ENCODE measurements at places on chromosomes 3 and 15.
A peak's percentile ranks its signal among the peaks of the same experiment; 100 is the strongest.

GRCh38 chr3:30504939-30505338 lies 101.5 kb upstream of the TGFBR2 start:
- no peak for DNase-seq

DNA sequence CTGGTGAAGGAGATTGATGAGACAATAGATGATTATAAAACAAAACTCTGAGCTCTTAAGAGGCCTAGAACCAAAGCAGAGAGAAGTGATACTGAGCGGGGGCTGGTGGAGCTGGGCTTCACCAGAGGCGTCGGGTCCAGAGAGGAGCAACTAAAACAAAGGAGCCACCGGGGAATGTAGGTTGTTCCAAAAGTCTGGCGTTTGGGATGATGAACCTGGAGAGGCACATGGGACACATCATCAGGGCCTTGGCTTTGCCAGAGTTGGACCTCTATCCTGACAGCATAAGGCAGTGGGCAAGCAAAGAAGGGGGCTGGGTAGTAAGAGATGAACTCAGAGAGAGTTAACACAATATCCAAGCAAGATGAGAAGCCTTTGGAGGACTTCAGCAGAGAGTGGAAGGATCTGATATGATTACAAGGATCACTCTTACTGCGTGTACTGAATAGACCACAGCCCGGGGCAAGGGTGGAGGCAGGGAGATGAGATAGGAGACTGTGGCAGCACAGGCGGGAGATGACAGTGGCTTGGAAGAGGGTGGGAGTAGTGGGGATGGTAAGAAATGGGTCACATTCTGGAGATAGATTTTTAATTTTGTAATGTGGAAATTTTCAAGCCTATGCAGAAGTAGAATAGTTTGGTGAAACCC lies 36.0 kb upstream of the RASA2 start:
- DNase-seq: no peak

GRCh38 chr15:80967451-80967850 lies 22.2 kb downstream of the MESD start:
- DNase-seq: no peak

DNA sequence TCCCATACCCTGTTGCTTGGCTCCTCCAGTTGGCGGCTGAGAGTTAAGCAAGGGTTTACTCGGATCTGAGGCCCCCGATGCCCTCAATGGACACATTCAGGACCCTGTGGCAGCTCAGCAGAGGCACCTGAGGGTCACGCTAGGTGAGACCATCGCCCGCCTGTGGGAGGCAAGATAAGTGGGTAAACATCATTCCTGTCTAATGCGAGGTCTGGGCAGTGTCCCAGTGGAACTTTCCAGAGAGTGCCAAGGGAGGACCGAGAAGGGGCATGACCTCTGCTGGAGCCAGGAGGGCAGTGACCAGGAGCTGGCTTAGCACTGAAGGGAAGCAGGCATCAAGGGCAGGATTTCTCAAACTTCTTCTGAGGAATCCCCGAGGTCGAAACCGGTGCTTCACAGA lies 65.4 kb upstream of the SEC61A1 start:
- DNase-seq: no peak

DNA sequence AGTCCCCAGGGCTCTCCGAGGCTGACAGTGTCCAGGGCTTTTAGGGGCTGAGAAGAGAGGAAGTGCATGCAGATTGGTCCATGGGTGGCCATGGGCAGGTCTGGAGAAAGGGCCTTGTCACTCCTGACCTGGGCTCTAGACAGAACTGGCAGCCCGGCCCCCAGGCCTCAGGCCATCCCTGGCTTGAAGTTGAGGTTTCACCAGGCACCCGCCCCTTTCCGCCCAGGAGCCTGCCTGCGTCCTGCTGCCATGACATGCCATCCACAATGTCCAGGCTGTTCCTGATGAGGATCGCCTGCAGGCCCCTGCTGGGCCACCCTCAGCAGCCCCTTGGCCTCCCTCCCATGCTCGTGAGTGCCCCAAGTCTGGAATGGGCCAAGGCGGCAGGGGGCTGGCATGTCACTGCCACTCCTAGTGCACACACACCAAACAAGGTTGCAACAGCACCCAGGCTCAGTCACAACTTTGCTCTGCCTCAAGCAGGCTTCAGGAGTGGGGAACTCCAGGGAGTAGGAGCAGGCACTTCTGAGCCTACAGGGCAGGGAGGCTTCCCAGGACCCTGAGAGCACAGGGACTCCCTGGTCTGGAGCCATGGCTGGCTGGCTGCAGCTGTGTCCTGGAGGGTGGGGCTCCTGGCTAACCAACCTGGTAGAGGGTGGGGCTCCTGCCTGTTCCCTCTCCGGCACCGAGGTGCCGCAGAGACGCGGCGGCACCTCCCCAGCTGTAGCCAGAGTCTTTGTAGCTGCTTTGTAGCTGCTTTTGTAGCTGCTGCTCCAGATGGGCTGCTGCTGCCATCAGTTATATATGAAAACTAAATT lies 1457.1 kb upstream of the GBE1 start:
- DNase-seq: no peak

DNA sequence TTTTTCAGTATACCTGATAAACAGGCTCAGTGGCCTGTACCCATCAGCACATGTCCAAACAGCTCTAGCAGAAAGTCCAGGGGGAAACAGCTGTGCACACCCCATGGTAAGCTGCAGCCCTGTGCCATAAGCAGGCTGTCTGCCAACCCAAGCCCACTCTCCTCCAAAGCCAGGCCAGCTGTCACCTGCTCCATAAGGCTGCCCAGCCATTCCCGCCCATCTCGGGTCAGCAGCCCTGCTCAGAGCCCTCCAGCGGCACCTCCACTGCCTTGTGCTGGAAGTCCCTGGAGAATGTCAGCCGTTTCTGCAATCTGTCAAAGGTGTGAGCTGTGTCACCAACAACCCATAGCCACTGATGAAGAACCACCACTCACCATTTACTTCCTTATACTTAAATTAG lies 82.0 kb downstream of the NTRK3 start:
- DNase-seq: no peak

- no peak for DNase-seq
Measured at GRCh38 chr3:126986001-126986400, 3.1 kb downstream of the PLXNA1 start.

DNA sequence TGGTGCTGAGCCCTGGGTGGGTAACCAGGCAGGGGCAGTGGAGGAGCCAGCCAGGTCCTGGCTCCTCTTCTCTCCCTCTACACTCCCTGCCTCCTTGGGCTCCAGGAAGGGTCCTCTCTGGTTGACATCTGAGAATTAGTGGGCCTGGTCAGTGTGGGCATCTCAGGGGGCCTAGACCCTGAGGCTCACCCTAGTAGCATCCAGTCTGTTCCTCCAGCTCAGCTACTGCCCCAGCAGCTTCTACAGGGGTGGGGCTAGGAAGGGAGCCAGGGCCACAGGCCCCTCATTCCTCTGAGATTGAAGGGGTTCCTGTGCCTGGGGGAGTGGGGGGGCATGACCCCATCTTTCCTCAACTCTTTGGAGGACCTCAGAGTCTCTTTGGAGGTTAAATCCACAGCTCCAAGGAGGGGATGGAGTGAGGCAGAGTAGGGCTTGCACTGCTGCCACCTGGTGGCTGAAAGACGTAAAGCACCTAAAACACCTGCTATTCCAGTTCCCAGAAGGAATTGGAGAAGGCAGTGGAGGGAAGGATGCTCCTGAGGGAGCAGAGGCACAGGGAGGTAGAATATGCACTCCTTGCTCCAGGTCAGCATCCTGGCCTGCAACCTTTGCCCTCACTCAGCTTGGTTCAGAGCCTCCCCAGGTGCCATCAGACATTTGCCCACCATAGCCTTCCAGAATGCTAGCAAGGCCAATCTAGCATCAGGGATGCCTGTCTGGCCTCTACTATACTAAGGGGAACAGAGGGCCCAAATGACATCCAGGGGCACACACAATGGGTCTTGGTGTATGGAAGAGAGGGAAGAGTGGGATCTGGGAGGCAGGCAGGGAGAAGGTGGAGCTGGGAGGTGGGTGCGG lies 25.1 kb downstream of the C3orf18 start:
- peak; percentile 28 for DNase-seq

DNA sequence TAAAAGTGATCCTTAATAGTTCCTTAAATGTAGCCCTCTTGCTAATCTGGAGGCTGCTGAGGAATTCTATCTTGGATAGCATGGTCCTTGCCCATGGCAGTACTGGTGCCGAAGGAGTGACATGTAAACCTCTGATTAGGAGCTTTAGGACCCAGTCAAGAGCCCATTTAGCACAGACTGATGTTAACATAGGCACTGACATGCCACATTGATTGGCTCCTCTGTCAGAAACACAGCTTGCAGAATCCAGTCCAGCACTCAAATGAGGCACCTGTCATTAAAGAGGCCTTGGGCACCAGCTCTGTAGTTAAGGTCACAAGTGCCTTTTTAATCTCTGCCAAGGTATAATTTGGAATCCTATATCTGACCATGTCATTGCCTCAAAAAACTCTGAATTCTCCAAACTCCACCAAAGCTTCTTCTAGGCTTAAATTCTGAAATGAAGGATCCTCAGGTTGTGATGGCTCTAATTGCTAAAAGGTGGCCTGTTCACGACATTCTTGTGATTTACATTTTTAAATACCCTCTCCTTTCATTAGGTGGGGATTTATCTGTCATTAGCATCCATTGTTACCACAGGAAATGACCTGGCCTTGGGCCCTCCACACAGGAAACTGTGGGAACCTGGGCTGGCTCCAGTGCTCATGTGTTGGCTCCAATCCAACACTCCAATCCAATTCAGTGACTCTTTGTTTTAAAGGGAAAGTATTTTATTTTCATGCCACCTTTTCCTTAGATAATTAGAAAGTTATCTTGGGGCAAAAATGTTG lies 57.3 kb upstream of the RNF7 start:
- DNase-seq: no peak

GRCh38 chr3:191753196-191753595 lies 292.2 kb downstream of the PYDC2 start:
- DNase-seq: no peak

DNA sequence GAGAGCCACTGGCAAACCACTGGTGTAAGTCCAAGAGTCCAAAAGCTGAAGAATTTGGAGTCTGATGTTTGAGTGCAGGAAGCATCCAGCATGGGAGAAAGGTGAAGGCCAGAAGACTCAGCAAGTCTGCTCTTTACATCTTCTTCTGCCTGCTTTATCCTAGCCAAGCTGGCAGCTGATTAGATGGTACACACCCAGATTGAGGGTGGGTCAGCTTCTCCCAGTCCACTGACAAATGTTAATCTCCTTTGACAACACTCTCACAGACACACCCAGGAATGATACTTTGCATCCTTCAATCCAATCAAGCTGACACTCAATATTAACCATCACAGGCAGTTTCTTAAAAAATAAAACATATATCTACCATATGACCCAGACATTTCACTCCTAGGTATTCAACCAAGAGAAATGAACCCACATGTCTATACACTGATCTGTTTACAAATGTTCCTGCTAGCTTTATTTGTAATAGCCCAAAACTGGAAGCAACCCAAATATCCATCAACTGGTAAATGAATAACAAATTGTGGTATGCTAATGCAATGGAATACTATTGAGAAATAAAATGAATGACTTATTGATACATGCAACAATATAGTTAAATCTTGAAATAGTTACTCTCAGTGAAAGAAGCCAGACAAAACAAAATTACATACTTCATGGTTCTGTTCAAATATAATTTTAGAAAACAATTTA lies 373.8 kb downstream of the ZNF385D start:
- no peak for DNase-seq

DNA sequence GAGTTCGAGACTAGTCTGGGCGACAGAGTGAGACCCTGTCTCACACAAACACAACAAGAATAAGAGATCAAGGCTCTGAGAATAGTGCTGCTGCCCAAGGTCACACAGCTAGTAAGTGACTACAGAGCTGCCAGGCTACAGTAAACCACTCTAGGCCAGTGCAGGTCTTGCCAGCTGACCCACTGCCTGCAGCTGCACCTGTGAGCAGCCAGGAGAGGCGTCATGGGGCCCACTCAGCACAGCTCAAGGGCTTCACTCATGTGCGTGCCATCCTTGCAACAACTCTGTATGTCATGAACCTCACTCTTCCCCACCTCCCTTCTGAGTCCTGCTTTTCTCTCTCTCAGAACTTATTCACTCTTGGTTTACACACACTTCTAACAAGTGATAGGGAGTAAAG lies 176.7 kb downstream of the SMAD6 start:
- DNase-seq: no peak

GRCh38 chr3:100630664-100631063 lies 21.3 kb downstream of the ADGRG7 start:
- DNase-seq: no peak

- no peak for DNase-seq
Measured at GRCh38 chr3:55486857-55487380, at the start of gene WNT5A. Gene WNT5A, minus strand, starts transcription at chr3:55487306. Its CDS starts 321 bp downstream, at chr3:55486985.

- no peak for DNase-seq
Measured at GRCh38 chr3:169186596-169186995, 476.9 kb downstream of the MECOM start.

DNA sequence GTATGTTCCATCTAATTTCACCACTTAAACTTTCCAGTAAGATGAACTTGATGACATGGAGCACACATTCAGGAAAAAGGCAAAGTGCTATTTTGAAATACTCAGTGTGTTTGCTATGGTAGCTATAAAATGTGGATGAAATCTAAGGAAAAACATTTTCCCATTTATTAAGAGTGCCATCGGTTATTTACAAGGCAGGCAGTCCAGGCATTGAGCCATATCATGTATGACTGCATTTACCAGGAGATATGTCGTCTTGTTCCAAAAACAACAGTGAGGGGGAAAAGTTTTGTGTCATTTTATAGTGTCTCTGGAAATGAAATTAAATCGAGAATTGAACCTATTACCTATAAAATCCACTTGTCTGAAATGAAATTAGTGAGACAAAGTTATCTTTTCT lies 13.7 kb downstream of the ANXA2 start:
- DNase-seq: no peak

GRCh38 chr3:136792556-136793330 lies 26.2 kb upstream of the SLC35G2 start:
- DNase-seq: no peak

GRCh38 chr3:178139116-178139515 lies 397.1 kb upstream of the KCNMB2 start:
- no peak for DNase-seq

GRCh38 chr3:45367453-45367871 lies 20.9 kb upstream of the LARS2 start:
- DNase-seq: no peak

GRCh38 chr3:45639044-45639392 lies 44.5 kb downstream of the LIMD1 start:
- no peak for DNase-seq

DNA sequence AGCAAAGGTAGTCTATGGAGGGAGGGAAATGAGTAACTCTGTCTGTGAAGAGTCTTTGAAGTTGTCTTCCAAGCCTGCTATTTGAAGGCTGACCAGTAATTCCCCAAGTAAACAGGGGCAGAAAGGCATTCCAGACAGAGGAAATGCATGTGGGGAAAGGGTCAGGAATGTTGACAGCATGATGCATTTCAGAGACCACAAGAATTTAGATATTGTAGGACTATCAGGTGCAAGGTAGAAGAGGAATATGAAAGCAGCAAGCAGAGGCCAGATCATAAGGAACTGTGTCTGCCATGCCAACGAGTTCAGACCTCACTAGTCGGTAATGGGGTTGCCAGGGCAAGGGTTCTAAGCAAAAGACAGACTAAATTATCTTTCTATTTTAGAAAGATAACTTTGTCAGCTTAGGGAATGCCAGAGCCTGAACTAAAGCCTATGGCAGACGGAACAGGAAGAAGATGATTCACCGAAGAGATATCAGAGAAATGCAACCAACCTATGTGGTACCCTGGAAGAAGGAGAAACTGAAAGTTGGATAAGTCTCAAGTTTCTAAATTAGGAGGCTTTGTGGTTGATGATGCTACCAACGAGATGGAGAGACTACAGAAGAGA lies 327.0 kb upstream of the RORA start:
- DNase-seq: no peak

GRCh38 chr15:66773129-66773873 lies 71.3 kb downstream of the SMAD6 start:
- DNase-seq: no peak

- no peak for DNase-seq
Measured at GRCh38 chr3:111702996-111703985, 108.1 kb upstream of the ZBED2 start.
